CD4-positive, alpha-beta T cell treated with Interleukin-12 subunit alpha and Interleukin-12 subunit beta, for 1 hour (primary cell): ENCODE measurements at places on chromosomes 3 and 15.

GRCh38 chr3:137692803-137693431 is 71.2 kb upstream of the SOX14 start:
- DNase-seq: no peak

- no peak for DNase-seq
Observed at GRCh38 chr3:171336406-171336805, 123.8 kb downstream of the TNIK start.

DNA sequence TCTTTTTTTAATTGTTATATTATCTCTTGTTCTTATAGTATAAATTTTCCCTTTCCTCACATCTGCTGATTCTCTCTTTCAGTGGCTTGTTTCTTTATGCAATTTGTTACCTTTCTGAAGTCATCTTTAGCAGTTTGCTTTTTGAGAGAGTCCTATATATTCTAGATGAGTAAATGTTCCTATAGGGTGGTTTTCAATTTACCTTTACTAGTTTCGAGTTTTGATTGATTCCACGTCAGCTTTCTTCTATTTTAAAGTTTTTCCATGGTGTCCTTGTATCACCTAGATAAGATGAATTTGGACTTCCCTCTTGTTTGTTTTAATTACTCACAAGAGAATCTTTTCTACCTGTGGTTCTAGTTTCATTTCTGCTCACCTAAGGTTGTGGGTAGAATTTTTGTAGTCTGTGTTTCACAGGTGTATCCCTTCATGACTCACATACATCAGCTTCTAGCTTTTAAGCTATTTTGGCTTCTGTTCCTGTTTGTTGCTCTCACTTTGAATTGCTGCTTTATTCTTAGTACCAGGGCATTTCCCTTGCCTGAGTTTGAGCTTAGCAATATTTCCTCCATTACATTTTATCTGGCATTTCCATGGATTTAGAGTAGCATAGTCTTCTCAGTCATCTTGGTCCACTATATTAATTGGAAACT is 6.4 kb downstream of the TEX9 start:
- DNase-seq: no peak

DNA sequence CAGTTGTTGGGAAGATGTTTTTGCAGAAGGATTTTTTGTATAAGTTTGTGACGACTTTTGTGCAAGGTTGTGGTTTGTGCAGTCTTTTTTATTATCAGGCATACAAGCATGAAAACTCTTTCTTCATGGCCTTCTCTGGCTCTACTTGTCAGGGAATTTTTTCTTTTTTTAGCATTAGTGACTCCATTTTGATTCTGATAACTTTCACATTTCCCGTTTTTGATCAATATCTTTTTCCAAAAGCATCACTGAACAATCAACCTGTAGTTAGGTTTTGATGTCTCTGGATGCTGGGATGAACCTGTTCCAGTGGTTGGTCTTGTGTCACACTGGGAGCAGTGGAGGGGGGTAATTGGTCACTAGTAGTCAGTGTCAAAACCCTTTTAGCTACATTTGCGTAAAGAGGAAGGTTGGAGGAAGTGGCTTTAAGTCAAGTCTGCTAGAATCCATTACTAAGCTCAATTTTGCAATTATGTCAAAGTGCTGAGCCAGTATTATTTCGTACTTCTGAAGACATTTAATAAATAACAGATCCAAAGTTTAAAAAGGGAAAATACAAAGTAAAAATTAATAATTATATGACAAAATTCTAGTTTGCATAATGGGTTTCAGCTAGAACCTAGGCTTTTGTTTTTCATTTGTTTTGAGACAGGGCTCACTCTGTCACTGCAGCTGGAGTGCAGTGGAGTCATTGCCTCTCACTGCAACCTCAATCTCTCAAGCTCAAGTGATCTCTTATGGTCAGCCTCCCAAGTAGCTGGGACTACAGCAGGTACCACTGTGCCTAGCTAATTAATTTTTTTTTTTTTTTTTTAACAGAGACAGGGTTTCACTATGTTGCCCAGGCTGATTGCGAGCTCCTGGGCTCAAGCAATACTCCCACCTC is 18.8 kb upstream of the CFAP161 start:
- DNase-seq: no peak

- DNase-seq: no peak
Observed at GRCh38 chr3:117243657-117244056, 534.1 kb downstream of the TUSC7 start.

DNA sequence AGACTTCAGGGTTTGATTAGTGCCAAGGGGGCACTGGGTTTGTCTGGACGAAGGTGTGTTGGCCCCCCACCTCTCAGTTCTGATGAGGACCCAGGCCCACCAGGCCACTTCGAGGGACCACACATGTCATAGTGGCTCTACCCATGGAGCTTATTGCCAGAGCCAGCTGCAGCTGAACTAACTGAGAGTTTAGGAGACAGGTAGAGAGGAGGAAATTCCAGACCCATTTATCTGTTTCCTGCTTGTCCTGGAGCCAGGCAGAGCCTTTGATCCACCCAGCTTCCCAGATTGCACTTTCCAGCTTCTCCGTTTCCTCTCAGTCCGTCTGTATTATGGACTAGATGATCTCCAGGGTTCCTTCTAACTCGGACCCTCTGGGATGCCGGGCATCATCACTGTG is 20.9 kb downstream of the SLC24A1 start:
- DNase-seq: no peak

GRCh38 chr15:69134791-69135190 is 25.6 kb upstream of the GLCE start:
- no peak for DNase-seq

DNA sequence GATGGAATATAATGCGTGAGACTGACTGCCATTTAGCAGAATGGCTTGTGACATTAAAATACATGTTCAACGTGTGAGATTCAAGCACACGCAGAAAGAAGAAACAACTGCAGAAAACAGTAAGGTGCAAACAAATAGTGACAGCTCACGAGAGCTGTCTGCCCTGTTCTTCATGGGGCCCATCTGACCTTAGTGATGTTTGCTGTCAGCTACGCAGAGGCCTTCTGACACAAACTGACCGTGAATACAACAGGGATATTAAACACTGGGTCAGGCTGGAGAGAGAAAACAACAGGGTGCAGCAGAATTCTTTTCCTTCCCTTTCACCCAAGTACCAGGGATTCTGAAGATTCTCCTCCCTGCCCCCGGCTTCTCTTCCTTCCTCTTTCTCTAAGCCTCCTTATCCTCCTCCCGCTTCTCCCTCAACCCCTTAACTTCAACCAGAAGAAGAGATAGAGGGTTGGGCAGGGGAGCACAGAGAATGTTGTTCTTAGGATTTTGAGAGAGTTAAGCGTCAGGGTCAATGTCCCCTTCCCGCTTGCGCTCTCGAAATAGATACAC is 2.1 kb downstream of the TNFAIP8L3 start:
- DNase-seq: no peak

DNA sequence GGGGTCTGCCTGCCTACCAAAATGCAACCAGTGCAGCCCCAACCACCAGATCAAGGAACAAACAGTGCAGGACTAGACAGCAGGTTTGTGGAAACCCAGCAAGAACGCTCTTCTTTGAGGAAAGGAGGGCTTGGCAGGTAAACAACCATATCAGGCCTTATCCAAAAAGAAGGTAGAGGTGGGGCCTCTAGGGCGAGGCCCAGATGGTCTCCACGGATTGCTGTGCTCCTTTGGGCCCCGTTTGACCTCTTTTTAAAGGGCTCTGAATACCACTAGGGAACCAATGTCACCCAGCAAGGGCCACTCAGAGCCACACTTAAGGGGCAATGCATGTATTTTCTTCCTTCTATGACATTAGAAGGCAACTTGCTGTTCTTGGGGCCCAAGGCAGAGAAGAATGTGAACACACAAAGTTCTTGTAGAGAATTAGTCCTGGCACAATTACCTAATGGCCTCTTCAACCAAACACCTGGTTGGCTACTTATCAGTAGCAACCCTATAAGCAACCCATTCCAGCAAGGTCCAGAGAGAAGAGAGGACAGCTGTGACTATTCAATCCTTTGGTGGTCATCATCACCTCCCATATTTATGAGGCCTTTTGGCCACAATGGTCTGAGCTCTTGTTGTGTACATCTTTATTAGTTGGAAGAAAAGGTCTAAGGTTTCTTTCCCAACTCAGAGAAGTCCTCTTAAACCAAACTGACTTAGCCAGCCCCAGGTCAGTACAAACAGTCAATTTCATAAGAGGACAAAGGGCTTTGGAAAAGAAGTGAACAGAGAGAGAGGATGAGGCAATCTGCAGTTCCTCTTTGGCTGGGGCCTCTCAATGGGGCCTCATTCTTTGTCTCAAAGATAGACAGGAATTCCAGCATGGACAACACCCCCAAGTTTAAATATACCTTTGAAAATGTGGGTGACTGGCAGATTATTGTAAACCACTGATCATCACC is 36.0 kb downstream of the FOXP1 start:
- DNase-seq: no peak

- DNase-seq: no peak
Observed at GRCh38 chr3:23865595-23866396, 51.0 kb downstream of the NKIRAS1 start.

- no peak for DNase-seq
Observed at GRCh38 chr3:34382859-34383258, 584.4 kb downstream of the PDCD6IP start.

DNA sequence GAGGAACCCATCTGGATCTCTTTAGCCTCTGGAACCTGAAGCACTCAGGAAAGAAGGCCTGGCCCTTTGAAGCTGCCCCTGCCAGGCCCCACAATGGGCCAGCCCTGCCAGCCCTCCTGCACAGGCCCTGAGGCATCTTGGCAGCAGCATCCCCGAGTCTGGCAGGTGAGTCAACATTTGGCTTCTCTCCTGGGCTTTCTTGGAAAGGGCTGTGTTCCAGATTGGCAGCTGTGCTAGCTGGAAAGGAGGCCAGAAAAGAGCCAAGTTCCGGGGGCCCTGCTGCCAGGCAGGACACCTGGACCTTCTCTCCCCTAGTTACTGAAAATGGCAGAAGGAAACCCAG is 187.2 kb downstream of the SHQ1 start:
- no peak for DNase-seq

DNA sequence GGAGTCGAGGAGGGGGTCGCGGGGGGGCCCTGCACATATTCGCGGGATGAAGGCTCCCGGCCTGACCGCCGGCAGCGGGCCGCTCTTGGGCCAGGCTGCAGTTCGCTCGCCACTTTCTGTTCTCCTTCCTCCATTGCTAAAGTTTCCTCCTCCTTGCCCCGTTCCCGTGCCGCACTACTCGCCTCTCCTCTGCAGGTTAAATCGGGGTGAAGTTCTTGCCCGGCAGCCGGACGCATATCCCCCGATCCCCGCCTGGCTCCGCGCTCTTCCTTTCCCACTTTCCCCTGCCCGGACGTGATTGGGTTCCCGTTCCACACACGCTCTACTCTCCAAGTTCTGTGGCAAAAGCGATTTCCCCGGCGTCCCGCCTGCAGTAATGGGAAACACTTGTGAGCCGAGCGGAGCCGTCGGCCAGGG is 556 bp downstream of the CRYBG3 start:
- peak; percentile 19 for DNase-seq

DNA sequence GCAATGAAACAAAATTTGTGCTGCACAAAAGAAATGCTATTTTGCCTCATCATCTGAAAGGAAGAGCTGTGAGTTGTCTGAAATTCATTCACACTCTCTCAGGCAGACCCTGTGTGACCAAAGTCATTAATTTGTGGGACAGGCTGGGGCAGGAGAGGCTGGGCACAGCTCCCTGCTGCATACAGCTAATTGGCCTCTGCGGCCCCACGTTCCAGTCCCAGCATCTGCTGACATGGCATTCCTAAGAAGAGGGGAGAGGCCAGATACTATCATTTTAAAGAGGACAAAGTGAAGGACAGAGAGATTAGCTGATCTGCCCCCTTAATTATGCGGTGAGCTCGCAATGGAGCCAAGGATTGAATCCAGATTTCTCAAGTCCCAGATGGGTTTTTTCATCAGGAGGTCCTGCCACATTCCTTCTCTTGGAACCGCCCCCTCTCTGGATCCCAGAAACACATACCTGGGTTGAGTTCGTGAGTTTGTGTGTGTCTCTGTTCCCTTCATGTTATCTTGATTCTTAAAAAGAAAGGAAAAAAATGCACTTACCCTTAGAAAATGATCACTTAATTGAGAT is 25.1 kb downstream of the POLR2M start:
- DNase-seq: no peak

DNA sequence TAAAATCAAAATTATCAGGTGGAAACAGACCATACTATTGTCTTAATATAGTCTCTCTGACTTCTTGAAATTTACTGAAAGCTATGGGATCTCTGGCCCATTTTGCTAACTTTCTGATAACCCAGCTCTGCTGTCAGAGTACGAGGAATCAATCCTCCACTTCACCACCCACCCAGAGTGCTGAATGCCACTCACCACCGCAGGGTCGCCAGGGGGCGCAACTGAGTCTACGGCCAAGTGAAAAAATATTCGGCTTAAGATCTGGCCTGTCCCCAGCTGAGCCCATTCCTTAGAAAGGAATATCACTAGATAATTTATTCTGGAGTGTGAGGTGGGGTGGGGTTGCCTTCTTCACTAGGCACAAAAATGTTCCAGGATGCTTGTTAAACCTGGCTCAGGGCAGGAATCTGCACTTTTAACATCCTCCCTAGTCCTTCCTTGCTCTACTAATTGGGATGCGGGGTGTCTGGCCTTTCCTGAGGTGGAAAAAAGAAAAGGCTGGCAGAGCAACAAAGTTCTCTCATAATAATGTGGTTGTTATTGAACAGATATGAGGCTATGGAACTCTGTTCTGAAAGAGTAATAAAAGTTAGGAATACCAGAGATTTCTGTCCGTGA is 520.6 kb downstream of the MFSD1 start:
- no peak for DNase-seq

DNA sequence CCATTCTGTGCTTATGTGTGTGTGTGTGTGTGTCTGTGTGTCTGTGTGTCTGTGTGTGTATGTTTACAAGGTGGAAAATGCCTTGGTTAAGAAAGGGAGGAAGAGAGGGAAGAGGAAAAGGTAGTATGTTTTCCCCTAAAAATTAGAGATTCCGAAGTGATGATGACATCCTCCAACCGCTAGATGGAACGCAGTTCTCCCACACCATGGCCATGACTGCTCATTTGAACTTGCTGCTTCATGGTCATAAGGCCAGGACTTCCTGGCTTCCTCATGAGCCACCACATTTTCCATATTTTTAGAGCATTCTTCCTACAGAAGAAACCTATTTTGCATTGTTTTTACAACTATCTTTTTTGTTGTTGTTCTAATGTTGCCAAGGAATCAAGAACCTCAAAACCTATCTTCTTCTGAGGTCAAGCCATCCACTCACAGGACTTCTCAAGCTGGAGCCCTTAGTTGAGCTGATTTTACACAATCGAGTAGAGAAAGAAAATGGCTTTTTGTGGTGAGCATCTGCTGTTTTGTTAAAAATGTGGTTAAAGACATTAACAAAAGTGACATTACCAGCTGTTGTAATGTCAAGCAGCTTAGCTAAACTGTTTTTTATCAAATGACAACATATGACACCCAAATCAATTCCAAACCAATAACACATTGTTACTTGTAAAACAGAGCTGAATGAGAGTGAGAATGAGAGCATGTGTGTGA is 1091.0 kb downstream of the FHIT start:
- DNase-seq: no peak

- DNase-seq: no peak
Observed at GRCh38 chr15:53346583-53346982, 412.9 kb downstream of the WDR72 start.

DNA sequence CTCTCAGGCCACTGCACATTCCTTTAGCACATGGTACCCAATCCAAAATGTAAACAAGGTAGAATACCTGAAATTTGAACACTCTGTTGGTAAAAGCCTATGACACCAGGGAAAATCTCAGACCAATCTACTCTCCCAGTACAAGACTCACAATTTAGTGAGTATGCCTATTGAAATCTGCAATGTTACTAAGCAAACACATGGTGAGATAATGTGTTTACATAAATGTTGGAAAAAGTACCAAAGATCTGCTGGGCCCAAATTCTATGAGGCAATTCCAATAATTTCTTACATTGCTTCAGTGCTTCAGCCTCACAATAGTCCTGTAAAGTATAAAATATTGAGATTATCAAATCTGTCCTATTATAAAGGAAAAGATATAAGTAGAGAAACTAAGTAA is 536.1 kb downstream of the PYDC2 start:
- no peak for DNase-seq
